ENCODE measurements at places on chromosomes 7 and 10.

DNA sequence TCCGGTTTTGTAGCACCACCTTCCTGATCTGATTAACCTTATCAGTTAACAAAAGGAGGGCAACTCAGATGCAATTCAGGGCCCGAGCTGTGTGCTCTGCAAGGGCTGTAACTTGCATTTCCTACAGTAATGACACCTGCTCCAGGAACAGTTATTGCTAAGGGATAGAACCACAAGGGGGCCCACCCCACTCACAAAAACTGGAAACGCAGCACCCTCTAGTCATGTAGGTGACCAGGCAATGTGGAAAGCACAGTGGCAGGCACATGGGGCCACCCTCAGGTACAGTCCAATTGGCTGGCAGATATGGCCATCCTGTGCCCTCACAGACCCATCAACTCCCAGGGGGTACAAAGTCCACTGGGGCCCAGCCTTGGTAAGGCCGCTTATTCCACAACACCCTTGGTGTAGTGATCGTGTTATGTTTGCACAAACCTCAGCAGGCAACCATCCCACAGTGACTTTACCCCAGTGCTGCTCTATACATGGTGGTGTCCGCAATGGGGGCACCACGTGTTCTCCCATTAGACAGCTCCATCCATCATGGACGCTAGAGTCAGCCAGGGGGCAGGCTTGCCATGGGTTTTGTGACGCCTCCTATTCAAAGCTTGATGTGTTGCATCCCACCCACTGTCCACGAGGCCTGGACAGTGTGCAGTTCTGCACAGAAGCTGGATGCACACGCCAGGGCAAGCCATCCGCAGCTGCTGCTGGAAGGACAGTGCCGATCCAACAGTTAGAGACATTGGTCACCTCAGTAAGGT, 9.4 kb downstream of the RNF133 start:
- DNase-seq: no peak

DNA sequence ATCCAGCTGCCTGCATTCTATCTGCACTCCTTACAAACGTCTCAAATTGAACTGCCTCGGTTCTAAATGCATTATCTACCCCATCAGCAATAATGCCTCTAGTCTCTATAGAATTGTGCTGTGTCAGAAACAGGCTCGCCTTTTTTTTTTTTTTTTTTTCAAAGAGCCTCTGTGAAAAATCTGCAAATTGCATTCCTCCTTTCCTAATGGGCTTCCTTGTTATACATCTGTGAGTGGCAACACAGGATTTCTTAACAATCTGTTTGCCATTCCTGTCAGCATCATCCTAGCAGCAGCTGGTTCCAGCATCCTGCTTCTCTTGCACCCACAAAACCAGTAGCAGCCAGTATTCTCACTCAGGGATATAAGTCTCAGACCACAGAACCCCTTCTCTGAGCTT, 413.5 kb upstream of the SEMA3D start:
- peak; percentile 11 for DNase-seq

GRCh38 chr7:101651112-101651511, 22.0 kb upstream of the MYL10 start:
- DNase-seq: no peak

DNA sequence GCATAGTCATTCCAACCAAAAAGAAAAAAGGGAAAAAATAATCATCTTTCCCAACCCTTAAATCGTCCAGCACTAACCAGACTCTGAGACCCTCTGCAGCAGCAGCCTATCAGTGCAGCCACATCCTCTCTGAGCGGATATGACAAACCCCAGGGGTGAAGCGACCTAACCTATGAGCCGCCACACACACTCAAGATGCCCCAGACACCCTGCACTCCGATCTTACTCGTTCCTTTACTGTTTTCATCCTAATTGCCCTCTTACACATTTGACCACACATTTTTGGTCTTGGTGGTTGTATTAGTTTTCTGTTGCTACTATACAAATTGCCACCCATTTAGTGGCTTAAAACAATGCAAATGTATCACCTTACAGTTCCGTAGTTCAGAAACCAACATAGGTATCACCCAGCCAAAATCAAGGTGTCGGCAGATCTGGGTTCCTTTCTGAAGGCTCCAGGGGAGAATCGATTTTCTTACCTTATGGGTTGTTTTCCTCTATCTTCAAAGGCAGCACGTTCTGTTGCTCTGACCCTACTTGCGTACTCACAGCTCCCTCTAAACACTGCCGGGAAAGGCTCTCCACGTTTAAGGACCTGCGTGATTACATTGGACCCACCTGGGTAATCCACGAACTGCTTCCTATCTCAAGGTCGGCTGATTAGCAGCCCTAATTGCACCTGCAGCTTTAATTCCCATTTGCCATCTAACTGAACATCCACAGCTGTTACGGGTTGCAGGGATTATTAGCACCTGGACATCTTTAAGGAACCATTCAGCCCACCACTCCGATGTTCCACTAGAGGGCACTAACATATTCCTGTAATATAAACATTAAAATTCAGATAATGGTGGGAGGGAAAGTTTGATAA, 37.3 kb upstream of the PRSS1 start:
- DNase-seq: peak; percentile 3

DNA sequence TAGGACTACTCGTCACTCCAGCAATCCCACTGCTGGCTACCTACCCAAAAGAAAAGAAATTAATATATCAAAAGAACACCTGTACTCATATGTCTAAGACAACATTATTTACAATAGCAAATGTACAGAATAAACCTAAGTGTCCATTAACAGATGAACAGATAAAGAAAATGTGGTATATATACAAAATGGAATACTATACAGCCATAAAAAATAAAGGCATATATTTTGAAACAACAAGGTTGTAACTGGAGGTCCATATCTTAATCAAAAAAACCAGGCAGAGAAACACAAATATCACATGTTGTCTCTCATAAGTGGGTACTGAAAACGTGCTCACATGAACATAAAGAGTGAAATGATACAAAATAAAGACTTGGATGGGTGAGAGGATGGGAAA, 1073.3 kb upstream of the PHF14 start:
- no peak for DNase-seq

GRCh38 chr7:44768628-44769371, 20.2 kb downstream of the ZMIZ2 start:
- peak; percentile 69 for DNase-seq

DNA sequence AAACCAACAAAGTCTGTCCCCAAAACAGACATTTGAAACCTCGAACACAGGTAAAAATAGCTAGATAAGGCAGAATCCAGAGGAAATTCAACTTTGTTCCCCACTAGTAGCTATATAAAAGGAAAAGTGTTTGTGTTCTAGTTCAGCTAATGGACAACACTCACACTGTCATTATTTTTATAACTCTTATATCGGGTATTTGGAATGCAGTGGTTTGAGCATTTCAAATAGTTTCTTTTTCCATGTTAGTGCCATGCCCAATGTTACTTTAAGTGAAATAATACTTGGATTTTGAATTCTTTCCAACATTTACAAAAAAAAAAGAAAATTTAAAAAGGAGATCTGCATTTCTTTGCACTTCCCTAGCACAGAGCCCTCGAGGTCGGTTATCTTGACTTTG, 213.6 kb downstream of the DOCK4 start:
- no peak for DNase-seq

DNA sequence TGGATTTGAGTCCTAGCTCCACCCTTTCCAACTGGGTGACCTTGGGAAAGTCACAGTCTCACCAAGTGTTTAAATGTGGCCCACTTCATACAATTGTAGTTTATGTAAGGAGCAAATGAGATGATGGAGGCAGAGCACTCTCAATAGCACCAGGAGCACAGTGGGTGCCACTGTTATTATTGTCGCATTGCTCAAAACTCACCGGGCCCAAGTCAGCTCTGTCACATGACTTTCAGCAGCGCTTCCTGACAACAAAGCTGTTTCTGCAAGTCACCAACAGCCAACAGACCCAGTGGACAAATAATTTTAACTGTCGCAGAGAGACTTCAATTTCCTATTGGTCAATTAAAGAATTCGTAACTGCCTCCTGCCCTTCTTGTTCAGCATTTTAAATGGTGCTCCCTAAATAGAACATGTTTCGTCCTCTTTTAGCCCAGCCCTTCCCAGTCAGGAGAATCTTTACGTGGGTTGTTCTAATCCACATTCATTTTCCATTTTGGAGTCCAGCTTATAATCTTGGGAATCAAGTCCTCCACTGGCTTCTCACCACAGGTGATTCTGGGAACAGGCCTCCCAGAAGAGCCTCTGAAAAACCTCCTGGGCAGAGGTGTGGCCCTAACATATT, 415.6 kb upstream of the NPVF start:
- peak; percentile 34 for DNase-seq

- DNase-seq: no peak
These were observed 195.4 kb downstream of the MACC1 start for GRCh38 chr7:20021831-20022230.

GRCh38 chr10:102208311-102209035, 17.6 kb upstream of the ELOVL3 start:
- no peak for DNase-seq

- peak; percentile 54 for DNase-seq
These were observed 32.2 kb upstream of the ZNF438 start for GRCh38 chr10:31063841-31064240.

DNA sequence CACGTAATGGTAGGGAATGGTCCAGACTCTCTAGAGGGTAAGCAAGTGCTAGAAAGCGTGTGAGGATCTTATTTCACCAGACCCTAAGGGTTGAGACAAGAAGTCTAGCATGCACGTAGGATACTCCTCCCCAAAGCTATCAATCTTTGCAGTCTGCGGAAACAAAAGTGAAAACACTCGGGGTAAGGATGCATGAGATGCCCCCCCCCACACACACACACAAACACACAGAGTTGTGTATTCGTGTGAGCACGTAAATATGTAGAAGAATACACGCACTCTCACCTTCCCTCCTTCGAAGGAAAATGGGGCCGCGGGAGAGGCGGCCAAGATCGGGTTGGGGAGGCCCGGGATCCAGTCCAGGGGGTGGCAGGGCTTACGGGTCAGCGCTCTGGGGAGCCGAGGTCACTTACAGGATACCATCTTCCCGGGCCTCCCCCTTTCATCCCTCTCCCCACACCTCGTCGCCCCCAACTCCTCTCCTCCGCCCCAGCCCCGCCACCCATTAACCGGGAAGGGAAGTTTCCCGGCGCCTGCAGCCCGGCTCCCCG, 455 bp downstream of the CUL2 start:
- peak; percentile 45 for DNase-seq

DNA sequence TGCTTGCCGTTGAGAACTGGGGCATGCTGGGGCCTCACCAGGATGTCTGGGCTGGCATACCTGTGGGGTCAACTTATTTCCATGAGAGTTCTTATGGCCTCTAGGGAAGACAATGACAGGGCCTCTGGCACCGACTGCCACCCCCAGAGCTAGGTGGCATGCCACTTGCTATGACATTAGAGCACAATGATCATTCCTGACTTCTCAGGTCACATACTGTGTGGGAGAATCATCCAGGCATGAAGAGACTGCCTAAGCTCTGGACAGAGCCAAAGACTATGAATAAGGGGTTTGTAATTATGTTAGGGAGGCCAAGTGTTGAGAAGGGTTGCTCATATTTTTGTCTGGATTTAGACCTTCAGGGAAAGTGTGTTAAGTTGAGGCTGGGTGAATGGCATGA, 97.5 kb downstream of the PTPN20 start:
- no peak for DNase-seq

GRCh38 chr10:3881622-3882021, 96.6 kb upstream of the KLF6 start:
- DNase-seq: no peak

DNA sequence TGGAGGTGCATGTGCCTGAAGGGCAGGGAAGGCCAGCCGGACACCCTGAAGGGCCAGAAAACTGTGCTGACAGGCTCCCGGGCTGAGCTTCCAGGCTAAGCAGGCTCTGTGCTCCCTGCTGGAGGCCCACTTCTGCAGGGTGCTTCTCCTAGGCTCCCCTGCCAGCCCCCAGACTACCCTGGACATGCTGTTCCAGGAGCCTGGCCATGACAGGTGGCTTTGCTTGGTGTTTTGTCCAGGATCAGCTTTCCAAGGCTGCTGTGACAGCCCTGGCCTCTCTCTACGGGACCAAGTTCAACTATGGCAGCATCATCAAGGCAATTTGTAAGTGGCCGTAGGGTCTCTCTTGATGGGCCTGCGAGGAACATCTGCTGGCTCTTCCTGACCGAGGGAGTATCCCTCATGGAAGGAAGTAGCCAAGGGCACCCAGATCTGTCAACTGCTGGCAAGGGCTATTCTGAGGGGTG, 5.3 kb downstream of the CPA1 start:
- DNase-seq: no peak

- DNase-seq: no peak
These were observed 226.2 kb downstream of the SKAP2 start for GRCh38 chr7:26638140-26638539.

GRCh38 chr10:4819707-4820106, 6.3 kb upstream of the AKR1E2 start:
- DNase-seq: no peak

DNA sequence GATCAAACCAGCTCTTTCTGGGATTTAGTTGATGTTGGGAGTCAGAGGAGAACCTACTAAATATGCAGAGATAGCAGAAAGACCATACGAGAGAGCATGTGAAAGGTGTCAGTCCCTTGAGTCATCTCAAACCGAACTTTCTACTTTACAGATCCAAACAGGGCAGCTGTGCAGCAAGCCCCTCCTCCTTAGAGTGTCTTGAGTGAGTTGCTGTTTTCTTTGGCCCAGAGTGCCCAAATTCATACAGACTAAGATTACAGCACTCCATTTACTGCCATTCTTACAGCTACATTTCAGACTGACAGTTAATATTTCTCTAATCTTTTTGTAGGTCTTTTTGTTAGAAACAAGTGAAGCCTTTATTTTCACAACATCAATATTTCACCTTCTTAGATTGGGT, 53.4 kb downstream of the NRCAM start:
- no peak for DNase-seq

DNA sequence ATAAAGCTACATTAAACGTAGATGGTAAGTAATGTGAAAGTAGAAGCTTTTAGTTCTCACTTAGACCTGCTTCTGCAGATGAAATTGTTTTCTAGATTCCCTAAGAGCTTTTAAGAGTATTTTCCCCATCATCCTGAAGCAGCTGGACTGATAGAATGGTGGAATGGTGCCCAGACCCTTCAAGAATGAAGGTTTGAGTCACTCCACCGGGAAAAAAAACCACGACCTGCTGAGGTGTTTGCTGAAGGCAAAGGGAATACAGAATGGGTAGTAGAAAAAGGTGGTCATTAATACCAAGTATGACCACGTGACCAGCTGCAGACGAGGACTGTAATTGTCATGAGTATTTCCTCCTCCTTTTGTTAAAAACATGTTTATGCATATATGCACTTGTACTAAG, 79.2 kb upstream of the PTPRZ1 start:
- no peak for DNase-seq

DNA sequence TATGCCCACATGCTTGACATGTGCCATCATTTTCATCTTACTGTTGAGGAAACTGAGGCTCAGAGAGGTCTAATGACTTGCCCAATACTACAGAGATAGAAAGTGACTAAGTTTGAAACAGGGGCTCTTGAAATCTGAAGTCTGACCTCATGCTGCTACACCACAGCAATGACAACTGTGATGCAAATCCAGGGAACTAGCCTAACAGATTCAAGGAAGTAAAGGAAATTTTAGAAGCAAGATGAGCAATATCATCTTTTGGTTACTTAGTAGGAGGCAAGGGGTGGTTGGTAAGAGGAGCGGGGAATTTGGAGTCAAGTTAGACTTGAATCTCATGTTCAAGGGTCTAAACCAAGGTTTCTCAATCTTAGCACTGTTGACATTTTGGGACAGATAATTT, 26.3 kb upstream of the OSBPL3 start:
- no peak for DNase-seq

GRCh38 chr10:91596825-91597196, 36.1 kb downstream of the PPP1R3C start:
- peak; percentile 42 for DNase-seq

GRCh38 chr10:52099026-52099600, 215.0 kb upstream of the DKK1 start:
- DNase-seq: no peak

All from muscle of leg (tissue), 16 donors.